ENCODE measurements at places on chromosomes 5 and 9.

GRCh38 chr5:37889612-37890317 is 49.9 kb upstream of the GDNF start:
- DNase-seq = no peak

GRCh38 chr5:97600486-97600885 is 417.4 kb upstream of the RIOK2 start:
- no peak for DNase-seq

- no peak for DNase-seq
Observed at GRCh38 chr5:81852291-81853029, 101.6 kb upstream of the SSBP2 start.

- no peak for DNase-seq
Observed at GRCh38 chr5:168153876-168154270, 137.6 kb upstream of the WWC1 start.

DNA sequence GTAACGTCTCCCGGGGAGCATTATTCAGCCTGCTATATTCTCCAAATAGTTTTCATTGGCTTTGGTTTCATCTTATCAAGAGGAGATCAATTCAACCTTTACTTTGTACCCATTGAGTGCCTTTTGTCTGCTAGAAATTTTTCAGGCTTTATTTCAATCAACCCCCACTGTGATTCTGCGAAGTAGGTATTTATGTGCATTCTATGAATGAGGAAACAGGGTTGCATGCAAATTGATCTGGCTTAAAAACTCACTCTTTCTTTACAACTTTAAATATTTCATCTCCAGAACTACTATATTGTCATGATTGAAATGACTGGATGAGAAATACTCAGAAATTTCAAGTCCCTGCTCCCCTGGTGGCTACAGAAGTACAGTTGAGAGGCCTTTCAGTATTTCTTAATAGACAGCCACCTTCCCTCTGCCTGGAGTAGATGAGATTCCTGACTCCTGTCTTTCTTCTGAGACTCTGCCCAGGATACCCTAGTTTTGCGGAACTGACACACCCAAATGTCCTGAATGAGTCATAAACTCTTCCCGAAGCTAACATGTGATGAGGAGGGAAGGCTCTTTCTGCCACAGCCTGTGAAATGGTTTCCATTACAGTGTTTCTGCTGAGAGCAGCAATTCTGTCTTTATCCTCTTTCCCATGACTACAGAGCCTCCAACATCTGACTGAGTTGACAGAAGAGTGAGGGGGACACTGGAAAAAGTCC is 52.6 kb upstream of the TNC start:
- DNase-seq = no peak

Measured in activated T-helper 1 cell treated with anti-CD3 and anti-CD28 coated beads, Interleukin-2, amount 50 U/mL, for 16 hours (primary cell).